ENCODE measurements at places on chromosomes 2 and 18.

- no peak for DNase-seq
Observed at GRCh38 chr18:36871801-36872200, 42.9 kb downstream of the KIAA1328 start.

- no peak for DNase-seq
Observed at GRCh38 chr2:68762665-68763064, 28.1 kb downstream of the ARHGAP25 start.

DNA sequence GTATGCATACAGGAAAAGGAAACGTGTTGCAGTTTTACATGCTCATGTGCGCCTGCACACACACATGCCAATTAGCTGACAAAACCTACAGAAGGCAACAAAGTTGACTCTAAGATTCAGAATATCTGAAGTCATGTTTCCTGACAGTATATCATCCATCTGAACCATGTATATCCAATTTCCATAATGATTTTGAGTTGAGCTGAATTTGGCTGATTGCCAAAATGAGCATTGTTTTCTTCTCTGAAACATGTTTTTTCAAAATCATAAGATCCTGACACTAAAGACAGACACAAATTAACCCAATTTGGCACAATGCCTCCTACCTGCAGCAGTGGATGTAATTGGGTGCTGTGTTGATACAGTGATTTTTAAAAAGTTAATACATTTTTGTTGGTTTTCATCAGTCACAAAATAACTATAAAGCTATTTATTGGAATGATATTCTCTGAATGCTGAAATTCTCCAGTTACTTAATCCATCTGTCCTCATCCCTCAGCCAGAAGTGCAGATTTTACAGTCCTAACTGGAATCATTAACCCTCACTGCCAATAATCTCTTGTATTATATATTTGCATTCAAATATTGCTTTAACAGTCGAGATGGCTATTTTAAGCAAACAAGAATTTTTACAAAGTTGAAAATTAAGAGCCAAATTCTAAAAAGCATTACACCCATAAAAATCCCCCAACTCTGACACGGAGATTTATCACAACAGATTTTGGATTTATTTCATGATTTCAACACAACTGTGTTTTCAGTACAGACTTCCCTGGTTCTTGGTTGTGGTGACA is 161.7 kb upstream of the LMAN1 start:
- no peak for DNase-seq

DNA sequence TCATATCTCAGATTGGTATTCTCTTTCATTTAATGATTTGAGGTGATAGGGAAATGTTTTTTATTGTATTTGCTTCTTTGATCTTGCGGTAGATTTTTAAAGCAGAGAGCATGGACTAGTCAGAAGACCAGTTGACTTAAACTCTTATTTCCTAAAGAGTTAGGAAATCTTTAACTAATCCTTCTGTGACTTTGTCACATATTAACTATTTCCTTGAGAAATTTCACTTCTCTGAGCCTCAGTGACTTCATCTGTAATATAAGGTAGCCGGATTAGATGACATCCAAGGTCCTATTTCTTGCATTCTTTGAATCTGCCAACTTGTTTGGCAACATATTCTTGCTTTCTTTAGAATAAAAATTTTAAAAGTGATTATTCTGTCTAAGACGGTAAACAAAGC is 55.6 kb downstream of the MTX2 start:
- no peak for DNase-seq

Data from NCI-H2081 treated with DMSO at 0.1 percent for 48 hours (cell line).